Activated CD4-positive, alpha-beta T cell treated with anti-CD3 and anti-CD28 coated beads, Interleukin-2, amount 50 U/mL, for 24 hours (primary cell): ENCODE measurements at places on chromosomes 7 and 10.

- no peak for DNase-seq
These were observed 573.5 kb downstream of the TNS3 start for GRCh38 chr7:47008461-47008860.

- no peak for DNase-seq
These were observed 553.0 kb downstream of the TCERG1L start for GRCh38 chr10:130758529-130758928.

DNA sequence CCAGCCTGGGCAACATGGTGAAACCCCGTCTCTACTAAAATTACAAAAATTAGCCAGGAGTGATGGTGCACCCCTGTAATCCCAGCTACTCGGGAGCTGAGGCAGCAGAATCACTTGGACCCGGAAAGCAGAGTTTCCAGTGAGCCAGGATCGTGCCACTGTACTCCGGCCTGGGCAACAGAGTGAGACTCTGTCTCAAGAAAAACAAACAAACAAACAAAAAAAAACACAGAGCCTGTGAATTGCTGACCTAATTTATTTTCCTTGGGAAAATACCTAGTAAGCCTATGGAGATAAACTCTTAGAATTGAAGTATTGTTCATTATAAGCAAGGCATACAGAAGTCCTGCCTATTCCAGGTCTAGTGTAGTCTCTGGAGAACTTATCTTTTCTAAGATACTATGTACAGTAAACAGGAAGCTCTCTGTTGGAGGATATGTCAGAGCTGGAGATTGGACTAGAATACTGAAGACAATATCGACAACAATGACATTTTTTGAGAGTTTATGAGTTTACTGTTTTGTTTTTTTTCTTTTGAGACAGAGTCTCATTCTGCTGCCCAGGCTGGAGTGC, 14.9 kb downstream of the GTF2I start:
- DNase-seq = no peak

DNA sequence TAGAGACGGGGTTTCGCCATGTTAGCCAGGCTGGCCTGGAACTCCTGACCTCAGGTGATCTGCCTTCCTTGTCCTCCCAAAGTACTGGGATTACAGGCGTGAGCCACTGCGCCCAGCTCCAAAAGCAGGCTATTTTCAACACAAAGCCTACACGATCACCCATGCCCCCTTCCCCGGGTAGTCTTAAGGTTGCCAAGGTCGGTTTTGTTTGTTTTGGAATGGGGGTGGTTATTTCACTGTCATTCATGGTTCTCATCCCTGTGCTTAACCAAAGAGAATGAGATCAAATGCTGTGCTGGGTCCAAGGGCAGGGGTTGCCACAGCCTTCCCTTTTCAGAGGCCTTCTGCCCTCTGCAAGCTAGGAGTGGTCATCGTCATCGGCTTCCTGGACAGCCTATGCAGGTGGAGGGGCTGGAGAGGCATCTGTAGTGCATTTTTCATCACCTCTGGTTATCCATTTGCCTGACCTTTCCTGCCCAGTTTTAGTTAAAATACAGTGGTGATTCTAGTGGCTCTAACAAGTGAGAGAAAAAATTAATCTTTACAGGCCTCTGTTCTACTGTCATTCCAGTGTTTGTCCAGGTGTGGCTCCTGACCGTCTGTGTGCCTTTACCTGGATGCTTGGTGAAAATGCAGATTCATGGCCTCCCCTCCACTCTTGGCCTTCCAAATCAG, 11.4 kb downstream of the BLVRA start:
- no peak for DNase-seq

- DNase-seq = peak; percentile 23
These were observed 113.2 kb upstream of the RHEB start for GRCh38 chr7:151632750-151633515.

- no peak for DNase-seq
These were observed 93.8 kb downstream of the CUX1 start for GRCh38 chr7:101910991-101911799.

DNA sequence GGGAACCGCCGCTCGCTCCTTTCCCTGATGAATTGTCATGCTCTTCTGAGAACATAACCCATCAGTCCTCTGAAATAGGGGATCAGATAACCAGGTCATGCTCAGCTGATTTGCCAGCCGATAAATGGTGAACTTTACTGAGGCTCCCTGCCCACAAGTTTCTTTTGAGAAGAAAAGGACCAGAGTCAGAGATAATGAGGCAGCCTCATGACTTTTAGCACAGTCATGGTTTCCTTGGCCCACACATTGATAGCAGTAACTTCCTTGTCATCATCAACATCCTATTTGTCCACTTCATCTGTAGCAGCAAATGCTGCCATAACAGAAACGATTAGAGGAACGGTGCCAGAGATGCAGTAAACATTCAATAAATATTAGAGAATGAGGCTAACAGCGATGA, 509.0 kb downstream of the GATA3 start:
- DNase-seq = no peak

DNA sequence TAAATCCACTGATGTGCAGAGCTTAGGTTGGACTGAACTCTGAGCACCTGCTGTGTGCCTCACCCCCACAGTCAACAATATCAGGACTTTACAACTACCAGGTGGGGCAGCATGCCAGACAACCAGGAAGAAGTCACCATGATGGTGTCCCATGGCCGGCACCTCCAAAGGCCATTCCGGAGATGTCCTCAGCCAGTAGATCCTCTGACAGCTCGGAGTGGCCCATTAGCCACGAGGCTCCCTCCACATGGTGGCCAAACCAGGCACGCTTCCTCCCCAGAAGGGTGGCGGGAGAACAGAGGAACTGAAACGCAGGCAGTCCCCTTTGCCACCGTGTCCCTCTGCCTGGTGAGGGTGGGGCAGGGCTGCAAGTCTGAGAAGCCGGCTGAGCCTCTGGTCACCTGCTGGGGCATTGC, 390.0 kb downstream of the TNS3 start:
- no peak for DNase-seq
